ENCODE measurements at places on chromosomes 12 and 14. TPM values are rescaled to one million over a fixed set of nuclear protein-coding genes. Genes with fewer than 3 reads are reported as not detected.

DNA sequence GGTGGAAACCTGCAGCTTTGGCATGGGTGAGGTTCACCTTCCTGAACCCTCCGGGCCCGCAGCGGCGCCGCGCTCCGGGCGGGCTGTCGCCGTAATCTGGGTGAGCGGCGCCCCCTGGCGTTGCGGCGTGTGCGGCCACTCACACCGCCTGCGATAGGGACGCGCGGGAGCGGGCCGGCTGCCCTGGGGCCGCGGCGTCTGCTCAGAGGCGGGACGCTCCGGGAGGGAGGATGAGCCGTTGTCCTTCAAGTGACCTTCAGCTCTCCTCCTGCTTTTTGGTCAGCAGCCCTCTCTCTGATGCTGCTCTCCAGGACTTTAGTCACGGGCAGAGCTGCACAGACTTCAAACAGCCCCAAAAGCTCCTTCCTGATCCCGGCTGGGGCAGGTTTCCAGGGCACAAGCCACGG lies 211.7 kb upstream of the FKBP4 start:
- no peaks in the 10 kb centered on the region for H3K4me1 ChIP-seq
- peaks cover 2% of the 10 kb centered on the region for H3K36me3 ChIP-seq
- H3K4me3 ChIP-seq: no peak overlapping the region
- DNase-seq: peak; percentile 76
- no peak overlapping the region for H3K27ac ChIP-seq
- no peaks in the 10 kb centered on the region for H3K27me3 ChIP-seq

The ARF3 gene
- total RNA-seq: 153 TPM

The VRTN gene
- total RNA-seq: not detected

DNA sequence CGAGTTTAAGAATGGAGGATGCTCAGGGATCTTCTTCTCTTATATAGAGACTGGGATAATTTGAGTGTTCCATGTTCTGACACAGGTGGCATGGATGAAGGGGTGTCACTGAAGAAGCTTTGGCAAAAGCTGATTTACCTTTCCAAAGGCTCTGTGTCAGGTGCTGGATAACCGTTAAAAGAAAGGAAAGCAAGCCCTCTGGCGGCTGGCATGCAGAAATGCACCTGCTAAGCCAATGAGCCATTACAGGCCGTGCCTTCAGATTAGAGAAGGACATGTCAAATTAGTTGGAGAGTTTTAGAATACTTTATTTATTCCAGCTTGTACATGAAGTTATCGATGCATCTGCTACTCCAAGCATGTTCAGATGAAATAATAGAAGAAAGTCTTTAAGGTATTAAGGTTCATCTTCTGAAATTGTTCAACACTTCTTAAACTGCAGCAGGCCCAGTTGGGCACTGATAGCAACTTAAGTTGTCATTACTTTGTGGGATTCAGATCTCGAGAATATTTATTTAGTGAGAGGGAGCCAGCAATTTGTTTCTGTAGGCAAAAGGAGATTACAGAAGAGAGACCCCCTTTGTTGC lies 678.2 kb downstream of the NRXN3 start:
- H3K36me3 ChIP-seq: no peaks in the 10 kb centered on the region
- no peaks in the 10 kb centered on the region for H3K27me3 ChIP-seq
- DNase-seq: no peak
- no peak overlapping the region for H3K4me3 ChIP-seq
- H3K4me1 ChIP-seq: no peaks in the 10 kb centered on the region
- H3K27ac ChIP-seq: no peak overlapping the region

DNA sequence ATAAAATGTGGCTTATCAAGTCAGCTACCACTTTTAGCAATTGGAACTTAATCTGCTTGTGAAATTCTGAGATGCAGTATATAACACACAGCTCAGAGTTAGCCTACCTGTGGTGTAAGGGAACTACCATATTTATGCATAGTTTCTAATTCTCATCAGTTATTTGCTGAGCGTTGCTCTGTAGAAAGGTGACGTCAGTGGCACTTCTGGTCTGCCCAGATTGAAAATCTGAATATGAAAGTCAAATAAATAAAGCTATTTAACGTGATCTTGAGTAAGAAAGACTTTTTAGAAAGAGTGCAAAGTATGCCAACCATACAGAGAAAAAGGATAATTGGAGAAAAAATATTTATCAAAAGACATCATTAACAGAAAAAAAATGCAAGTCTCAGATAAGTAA lies 938.9 kb upstream of the NOVA1 start:
- H3K27ac ChIP-seq: no peak overlapping the region
- no peak overlapping the region for H3K4me3 ChIP-seq
- no peak for DNase-seq
- no peaks in the 10 kb centered on the region for H3K4me1 ChIP-seq

GRCh38 chr12:72989458-72989947 lies 717.3 kb downstream of the TRHDE start:
- no peak overlapping the region for H3K4me3 ChIP-seq
- H3K27me3 ChIP-seq: no peaks in the 10 kb centered on the region
- H3K27ac ChIP-seq: no peak overlapping the region
- H3K4me1 ChIP-seq: no peaks in the 10 kb centered on the region

Data from aorta (tissue), 5 donors.